ENCODE measurements at places on chromosomes 16 and 17.
A peak's percentile ranks its signal among the peaks of the same experiment; 100 is the strongest.

DNA sequence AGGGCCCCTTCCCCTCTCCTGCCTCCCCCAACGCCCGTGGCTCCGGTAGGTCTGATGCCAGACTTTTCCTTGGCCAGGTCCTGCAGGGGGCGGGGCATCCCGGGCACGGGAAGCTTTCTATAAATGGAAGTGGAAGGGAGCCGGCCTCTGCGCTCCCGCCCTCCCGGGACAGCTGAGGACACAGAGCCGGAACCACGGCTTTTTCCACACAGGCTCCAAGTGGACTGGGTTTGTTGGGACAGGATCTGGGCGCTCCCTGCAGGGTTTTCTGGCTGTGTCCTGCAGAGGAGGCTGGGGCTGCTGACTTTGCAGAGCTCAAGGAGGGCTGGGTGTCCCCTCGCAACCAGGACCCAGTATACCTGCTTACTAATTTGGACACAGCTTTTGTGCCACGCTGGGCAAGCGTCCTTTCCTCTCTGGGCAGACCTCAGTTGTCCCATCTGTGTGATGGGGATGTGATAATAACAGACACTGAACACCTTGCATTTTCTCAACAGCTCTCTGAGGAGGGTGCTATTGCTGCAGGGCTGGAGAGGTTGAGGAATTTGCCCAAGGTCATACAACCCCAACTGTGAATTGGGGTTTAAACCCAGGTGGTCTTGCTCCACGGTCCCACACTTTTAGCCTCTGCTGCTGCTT, 1.8 kb downstream of the TNS4 start:
- DNase-seq = no peak

- DNase-seq = no peak
These were observed 109.0 kb upstream of the FAM20A start for GRCh38 chr17:68710035-68710780.

DNA sequence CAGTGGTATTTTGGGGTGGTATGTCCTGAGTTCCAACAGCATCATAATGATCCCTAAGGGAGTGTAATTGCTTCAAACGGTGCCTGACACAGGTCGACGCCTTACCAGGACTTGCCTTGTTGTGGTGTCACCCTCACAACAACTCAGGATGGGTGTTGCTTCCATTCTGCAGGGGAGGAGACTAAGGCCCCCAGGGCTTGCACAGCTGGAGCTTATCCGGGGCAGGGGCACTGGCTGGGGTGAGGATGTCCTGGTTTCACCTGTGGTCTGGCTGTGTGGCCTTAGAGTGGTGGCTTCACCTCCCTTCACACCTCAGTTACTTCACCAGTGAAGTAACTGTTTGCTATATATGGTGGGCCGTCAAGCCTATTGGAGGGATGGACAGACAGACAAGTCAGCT, 23.3 kb downstream of the LLGL2 start:
- no peak for DNase-seq

DNA sequence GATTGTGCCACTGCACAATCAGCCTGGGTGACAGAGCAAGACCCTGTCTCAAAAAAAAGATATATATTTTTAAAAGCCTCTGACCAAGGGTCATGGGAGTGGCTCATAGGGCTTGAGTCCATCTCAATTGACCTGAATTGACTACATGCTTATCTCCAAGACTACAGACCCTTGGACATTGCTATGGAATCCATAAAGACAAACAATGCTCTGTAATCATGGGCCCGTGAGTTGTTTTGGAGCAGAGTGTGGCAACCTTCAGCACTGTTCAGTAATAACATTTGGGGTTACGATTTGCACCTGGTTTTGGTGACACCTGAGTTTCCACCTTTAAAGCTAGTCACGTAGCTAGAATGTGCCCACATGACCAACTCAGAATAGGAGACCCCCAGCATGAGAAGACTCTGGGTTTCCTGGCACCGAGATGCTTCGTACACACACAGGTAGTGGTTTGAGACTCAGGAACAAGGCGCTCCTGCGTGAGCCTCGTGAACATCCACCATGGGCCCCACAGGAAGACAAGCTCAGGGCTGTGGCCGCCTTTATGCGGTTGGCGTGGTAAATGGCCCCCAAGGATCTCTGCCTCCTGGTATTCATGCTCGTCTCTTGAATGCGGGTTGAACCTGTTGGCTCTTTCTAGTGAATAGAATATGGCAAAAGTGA, 66.6 kb upstream of the RPH3AL start:
- peak; percentile 72 for DNase-seq

GRCh38 chr16:67664258-67664657, 2.3 kb downstream of the ENKD1 start:
- no peak for DNase-seq

DNA sequence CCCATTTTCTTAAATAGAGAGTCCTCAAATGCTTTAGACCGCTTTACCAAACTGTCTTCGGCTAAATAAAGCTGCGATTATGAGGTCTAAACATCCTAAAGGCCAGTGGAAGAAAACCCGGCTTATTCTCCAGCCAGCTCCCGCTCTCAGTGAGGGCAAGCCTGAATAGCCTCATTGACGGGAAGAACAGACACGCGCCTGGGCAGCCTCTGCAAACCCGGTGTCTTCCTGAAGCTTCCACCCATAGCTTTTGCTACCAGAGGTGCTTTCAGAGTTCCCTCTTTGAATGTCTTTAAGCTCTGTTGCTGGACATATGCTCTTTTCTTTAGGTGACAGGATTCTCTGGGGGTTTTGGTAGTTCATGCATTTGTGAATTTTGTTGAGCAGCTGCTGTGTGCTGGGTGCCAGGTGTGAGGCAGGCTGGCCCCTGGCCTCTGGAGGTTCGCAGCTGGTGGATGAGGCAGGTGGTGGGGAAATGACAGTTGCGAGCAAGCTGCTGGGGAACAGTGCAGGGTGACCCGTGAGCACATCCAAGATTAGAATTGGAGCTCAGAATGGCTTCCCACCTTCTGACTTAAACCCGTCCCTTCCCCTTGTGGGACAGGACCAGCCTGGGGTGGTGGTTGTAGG, 44.7 kb downstream of the CRISPLD2 start:
- DNase-seq = no peak

DNA sequence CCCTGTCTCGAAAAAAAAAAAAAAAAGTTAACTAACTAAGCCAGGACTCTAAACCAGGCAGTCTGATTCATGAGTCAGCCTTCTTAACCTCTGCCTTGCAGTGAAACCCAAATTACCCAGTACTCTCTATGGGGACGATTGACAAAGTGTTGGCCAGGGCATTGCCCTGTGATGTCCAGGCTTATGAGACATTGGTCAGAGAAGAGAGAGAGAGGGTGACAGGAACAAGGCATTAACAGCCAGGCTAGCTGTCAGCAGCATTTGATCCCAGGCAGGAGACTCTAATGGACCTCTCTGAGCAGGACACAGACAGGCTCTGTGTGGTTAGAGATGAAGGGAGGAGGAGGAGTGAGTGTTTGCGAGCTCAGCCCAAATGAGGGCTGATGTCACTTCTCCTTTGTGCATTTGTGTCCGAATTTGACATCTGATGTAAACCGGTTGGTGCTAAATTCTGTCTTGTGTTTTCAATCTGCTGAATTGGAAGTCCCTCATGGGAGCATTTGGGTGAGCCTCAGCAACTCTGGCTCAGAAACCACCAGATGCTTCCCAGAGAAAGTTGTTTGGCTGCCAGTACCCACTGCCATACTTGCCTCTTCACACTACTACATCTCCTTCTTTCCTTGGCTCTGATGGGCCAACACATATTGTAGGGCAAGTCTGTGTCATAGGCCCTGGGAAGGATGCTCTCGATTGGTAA, 4.3 kb upstream of the MYL4 start:
- DNase-seq = peak; percentile 52

GRCh38 chr17:12547831-12548230, 117.9 kb upstream of the MYOCD start:
- DNase-seq = no peak

DNA sequence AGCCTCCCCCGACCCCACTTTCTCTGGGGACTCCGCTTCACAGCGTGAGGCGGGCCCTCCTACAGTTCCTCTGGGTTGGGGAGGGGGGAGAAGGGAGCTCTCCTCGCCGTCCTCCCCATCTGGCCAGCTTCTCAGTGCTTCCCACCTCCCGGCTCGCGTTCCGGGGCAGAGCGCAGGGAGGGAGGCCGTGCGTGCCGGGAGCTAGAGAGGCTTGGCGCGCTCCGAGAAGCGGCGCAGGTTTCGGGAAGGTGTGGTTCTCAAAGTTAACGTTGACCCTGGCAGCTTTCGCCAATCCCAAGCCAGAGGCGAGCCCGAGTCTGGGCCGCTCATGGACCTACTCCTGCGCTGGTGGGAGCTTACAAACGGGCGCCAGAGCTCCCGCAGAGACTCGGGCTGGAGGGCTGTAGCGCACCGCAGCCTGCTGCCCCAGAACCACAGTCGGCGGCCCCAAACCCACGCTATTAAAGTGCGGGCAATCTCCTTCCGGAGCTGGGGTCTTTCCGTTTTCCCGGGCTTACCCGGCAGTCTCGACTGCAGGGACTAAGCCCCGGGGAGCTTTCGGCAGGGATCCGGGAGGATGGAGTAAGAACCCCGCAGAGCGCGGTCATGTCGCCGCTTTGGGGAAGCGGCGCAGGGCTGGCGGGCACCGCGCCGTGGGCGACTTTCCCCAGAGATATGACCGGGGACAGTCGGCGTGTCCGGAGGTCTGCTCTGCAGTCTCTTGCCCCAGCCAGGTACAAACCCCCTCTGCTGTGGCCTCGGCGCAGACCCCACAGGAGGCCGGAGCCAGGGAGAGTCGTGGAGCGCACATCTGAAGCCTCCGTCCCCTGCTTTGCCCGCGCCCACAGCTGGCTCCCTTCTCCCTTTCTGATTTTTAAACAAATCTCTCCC, 787 bp downstream of the CDH11 start:
- DNase-seq = no peak

DNA sequence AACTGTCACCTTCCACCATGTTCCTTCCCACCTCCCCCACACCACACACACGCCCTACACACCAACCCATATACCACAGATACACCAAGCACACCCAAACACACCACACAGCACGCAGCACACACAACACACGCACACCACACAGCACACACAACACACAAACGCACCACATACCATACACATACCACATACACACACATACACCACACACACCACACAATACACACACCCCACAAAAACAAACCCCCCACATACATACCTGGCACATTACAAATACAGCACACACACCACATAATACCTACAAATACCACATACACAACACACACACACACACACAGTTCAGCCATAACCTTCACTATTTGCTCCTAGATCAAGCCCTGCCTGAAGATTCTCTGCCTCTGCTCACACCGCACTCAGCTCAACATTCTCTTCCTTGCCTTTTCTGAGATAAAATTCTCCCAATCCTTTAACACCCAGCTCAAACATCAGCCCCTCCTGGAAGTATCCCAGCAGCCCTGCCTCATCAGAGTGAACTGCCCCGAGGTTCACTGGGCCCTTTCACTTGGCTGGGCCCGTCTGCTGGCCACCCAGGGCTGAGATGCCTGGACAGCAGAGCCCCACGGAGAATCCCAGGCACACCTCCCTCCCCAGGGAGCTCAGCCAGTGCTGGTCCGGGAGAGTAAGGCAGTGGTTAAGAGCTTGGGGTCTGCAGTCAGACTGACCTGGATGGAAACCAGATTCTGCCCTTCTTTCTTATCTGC, 31.9 kb upstream of the CPNE2 start:
- no peak for DNase-seq

GRCh38 chr17:3895354-3895753, 2.5 kb upstream of the CAMKK1 start:
- no peak for DNase-seq

GRCh38 chr16:70703041-70703834, 17.4 kb upstream of the MTSS2 start:
- no peak for DNase-seq

DNA sequence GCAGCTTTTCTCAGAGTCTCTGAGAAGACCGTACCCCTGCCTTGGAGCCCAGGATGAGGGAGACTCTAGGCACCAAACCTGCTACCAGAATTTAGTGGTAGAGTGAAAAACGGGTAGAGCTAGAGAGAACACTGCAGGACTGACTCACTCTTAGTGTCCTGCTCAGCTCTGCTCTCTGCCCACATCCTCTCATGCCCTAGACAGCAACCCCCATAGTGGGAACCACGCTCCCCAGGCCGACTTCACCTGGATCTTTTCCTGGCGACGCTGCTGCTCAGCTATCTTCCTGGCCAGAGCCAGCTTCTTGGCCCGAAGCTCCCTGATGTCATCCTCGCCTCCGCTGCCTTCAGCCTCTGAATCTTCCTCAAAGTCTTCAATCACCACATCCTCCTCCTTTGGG, 26.7 kb downstream of the HIC1 start:
- no peak for DNase-seq

DNA sequence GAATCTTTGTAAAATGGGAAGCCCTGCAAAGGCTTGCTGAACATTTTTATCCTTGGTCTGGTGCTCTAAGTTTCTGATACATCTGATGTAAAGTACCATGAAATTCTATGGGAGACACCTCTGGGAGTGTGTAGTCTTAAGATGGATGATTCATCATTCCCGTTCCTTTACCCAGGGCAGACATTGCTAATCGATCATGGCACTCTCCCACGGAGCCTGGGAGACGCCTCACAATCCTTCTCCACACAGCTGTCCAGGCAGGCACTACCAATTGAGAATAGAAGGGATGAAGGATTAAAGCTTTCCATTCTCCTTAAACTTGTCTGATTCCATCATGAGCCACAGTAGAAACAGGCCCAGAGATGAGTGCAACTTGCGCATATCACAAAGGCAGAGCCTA, 144.8 kb downstream of the GSG1L start:
- DNase-seq = no peak
